ENCODE measurements at places on chromosomes 5 and 9. TPM values are rescaled to one million over a fixed set of nuclear protein-coding genes. Genes with fewer than 3 reads are reported as not detected.

Gene FBLL1
- polyA plus RNA-seq: 0.06 TPM

GRCh38 chr5:169876386-169876785 is 103.9 kb downstream of the INSYN2B start:
- no peak for DNase-seq

GRCh38 chr9:16871336-16872151 is 1.1 kb upstream of the BNC2 start:
- DNase-seq: peak; percentile 62

Gene FOXD4L6
- not detected for polyA plus RNA-seq

- no peak for DNase-seq
Measured at GRCh38 chr9:116275418-116276195, 122.0 kb downstream of the PAPPA start.

Gene IFNA13
- polyA plus RNA-seq: not detected

Gene PCDHGC5
- polyA plus RNA-seq: 0.03 TPM

Gene IFNA1
- not detected for polyA plus RNA-seq

DNA sequence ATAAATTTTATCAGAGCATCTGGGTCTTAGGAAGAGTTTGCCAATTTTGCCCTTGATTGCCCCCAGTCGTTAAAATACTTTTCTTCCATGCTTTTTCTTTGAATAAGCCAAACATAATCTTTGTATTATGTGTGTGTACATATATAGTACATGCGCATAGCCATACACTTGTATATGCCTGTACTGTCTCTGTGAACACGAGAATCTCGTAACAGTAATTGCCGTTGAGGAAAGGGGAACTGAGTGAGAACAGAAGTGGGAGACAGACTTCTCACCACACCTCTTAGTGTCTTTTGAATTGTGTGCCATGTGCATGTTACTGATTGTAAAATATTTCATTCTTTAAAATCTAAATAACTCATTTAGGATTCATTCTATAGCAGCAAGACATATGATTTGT is 79.6 kb upstream of the GRHPR start:
- DNase-seq: no peak

Data from A549 (cell line).